ENCODE measurements at places on chromosomes 13 and 19.

GRCh38 chr19:37932985-37933936 lies 26.3 kb downstream of the SIPA1L3 start:
- no peak for DNase-seq

DNA sequence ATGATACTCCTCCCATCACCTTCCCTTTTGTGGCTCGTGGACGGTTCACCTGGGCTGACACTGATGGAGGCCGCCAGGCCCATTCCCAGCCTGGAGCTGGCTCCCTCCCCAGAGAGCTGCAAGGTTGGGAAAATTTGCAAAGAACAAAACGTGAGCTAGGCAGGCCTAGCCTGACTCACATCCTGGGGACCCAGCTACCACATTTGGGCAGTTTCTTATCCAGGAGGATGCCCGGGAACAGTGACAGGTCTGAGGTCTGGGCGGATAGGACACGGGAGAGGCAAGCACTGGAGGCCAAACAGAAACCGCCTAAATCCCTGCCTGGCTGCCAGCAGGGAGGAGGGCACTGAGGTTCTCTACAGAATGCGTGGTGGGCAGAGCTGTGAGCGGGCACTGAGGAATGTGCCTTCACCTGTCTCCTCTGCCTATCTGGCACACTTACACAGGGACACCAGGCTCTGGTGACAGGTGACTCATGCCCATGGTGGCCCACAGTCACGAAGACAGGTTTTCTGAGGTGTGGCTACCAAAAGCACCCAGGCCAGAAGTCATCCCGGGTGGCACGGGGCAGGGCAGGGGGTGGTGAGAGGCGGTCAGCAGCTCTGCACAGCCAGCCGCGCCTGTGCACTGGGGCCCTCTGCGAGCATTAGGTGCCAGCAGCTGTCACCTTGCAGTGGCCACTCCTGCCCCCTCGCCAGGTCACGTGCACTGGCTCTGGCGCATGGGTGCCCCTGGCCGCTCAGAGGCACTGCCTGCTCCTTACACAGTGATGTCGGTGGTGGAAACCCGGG lies 23.2 kb downstream of the SH3GL1 start:
- DNase-seq = no peak

- DNase-seq = no peak
Observed at GRCh38 chr19:14554382-14554812, 17.5 kb downstream of the NDUFB7 start.

DNA sequence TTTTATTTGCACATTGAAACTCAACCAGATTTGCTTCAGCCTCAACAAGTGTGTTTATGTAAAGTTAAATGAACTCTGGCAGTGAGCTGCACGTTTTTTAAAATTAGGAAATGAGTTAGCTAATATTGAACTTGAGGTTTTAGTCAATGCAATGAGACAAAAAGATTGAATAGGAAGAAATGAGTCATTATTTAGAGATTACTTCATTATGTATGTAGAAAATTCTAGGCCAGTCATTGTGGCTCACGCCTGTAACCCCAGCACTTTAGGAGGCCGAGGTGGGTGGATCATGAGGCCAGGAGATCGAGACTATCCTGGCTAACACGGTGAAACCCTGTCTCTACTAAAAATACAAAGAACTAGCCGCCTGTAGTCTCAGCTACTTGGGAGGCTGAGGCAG lies 22.8 kb upstream of the CD70 start:
- DNase-seq = no peak

- DNase-seq = no peak
Observed at GRCh38 chr13:50243931-50244330, 228.7 kb downstream of the KCNRG start.

- no peak for DNase-seq
Observed at GRCh38 chr13:28336193-28336657, 158.7 kb downstream of the FLT1 start.

DNA sequence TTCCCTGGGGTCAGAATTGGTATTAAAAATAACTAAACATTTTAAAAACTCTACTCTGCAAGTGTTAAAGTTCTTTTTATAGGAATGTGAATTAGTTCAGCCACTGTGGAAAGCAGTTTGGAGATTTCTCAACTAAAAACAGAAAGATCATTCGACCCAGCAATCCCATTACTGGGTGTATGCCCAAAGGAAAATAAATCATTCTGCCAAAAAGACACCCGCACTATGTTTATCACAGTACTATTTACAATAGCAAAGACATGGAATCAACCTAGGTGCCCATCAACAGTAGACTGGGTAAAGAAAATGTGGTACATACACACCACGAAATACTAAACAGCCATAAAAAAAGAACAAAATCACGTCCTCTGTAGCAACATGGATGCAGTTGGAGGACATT lies 657 bp upstream of the THSD1 start:
- no peak for DNase-seq

GRCh38 chr13:112696869-112697465 lies 7.1 kb downstream of the ATP11A start:
- no peak for DNase-seq

DNA sequence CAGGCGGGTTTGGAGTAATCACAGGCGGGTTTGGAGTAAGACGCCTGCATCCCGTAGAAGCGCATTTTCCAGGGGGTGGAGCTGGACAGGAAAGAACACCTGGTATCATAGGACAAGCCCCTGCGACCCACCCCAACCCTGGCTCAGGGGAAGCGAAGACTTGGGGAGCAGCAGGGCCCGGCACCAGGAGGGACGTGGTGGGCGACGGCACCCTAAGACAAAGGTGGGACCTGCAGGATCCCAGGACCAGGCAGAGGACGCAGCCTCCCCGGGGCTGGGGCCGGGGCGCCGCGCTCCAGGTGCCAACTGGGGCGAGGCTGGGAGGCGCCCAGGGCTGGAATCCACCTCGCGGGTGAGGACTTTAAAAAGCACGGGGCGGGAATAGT lies 520 bp downstream of the ZNF600 start:
- no peak for DNase-seq

DNA sequence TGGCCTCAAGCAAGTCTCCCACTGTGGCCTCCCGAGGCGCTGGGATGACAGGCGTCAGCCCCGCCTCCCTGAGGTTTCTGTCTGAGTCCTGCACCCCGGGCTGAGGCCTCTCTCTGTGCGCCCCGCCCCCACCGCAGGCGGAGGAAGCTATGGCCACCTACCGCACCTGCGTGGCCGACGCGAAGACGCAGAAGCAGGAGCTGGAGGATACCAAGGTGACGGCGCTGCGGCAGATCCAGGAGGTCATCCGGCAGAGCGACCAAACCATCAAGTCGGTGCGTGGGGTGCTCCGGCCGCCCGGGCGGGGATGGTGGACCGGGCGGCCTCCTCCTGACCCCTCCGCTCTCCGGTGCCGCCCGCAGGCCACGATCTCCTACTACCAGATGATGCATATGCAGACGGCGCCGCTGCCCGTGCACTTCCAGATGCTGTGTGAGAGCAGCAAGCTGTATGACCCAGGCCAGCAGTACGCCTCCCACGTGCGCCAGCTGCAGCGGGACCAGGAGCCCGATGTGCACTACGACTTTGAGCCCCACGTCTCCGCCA lies 12.7 kb downstream of the ARHGAP45 start:
- DNase-seq = no peak

- peak; percentile 98 for DNase-seq
Observed at GRCh38 chr19:11694533-11695439, 44.0 kb downstream of the ZNF823 start.

DNA sequence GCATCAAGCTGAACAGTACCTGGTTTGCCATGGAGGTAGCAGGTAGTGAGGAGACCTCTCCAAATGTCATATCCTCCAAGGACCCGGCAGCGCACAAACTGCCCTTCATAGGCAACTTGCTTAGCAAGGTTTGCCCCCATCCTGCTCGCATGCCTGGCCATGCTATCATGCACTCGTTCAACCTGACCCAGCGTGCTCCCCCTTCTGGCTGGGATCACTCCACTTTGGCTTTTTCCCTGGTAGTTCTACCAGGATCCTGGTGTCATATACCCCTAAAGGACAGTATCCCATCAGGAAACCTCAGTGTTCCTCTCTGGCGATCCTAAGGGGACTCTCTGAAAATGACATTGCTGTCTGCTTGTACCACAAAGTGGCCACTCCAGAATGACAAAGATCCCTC lies 38.6 kb upstream of the ZNF30 start:
- no peak for DNase-seq

GRCh38 chr19:57850553-57851017 lies 926 bp downstream of the ZNF587 start:
- peak; percentile 31 for DNase-seq

GRCh38 chr19:54297759-54298305 lies 15.1 kb downstream of the LILRA5 start:
- DNase-seq = no peak

DNA sequence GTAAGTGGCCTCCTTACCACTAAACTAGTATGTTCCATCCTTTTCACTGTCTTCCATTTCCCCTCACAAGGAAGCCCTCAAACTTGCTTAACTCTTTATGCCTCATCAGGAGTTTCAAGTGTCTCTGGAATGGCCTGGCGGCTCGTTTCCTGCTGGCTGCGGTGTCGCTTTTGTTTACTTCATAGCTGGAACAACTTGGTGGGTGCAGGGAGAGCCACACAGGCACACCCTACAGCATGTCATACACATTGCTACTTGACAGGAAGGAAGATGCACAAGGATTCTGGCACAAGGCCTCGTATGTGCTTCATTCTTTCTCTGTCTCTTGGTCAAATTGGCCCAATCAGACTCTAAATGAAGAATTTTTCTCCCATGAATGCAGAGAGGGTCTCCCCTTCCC lies 488.3 kb downstream of the FOXO1 start:
- no peak for DNase-seq

- DNase-seq = no peak
Observed at GRCh38 chr13:72932250-72932649, 126.6 kb upstream of the KLF5 start.

- no peak for DNase-seq
Observed at GRCh38 chr13:74794147-74794546, 659.9 kb upstream of the KLF12 start.

- peak; percentile 20 for DNase-seq
Observed at GRCh38 chr13:89695343-89696257, 1651.9 kb upstream of the MIR17HG start.

GRCh38 chr19:37953918-37954303 lies 46.9 kb downstream of the SIPA1L3 start:
- DNase-seq = no peak

DNA sequence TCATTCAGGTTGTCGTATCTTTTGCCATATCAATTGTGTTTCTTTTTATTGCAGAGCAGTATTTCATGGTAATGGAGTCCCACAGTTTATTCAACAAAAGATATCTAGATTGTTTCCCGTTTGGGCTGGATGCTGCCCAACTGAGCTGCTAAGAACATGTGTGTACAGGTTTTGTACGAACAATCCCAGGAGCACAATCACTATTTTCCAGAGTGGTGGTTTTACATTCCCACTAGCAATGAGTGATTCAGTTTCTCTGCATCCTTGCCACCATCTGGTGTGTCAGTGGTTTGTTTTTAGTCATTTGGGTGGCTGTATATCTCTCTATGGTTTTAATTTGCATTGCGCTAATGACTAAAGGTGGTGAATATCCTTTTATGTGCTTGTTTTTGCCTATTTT lies 52.7 kb upstream of the ZDHHC20 start:
- DNase-seq = no peak

- no peak for DNase-seq
Observed at GRCh38 chr13:114299604-114300305, 14.5 kb upstream of the CHAMP1 start.

GRCh38 chr13:90640976-90641375 lies 706.5 kb upstream of the MIR17HG start:
- no peak for DNase-seq

- DNase-seq = no peak
Observed at GRCh38 chr19:38815059-38816001, 2.6 kb upstream of the LGALS4 start.

DNA sequence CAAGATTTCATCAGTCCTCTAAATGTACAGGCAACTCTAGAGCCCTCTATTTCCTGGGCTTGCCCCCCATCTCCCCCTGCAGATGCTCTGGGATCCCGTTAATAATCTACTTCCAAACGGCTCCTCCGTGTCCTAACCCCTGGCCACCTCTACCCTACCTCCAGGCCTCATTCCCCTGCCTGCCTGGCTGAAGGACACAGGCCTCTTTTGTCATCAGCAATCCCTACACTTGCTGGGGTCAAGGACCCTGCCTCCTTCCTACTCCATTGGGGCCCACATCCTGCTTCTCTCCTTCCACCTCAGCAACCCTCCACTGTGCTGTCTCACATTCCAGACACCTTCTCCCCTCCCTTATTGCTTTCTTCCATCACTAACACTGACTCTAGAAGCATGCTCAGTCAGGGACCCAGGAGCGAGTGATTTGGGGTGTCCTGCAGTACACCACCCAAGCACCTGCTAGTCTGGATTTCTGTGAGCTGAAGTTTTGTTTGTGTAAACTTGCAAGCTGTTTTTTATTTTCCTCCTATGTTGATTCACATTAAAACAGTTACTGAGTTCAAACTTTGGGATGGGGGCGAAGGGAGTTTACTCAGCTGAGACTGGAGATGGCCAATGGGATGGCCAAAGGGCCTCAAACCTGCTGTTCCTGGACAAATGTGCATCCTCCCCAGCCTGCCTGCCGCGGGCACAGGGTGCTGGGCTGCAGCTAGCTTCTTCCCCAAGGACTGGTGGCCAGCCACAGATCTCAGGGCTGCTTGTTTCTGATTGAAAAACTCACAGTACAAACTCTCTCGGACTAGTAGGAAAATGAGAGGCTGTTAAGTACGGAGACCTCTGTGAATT lies 314.7 kb downstream of the FOXO1 start:
- no peak for DNase-seq

DNA sequence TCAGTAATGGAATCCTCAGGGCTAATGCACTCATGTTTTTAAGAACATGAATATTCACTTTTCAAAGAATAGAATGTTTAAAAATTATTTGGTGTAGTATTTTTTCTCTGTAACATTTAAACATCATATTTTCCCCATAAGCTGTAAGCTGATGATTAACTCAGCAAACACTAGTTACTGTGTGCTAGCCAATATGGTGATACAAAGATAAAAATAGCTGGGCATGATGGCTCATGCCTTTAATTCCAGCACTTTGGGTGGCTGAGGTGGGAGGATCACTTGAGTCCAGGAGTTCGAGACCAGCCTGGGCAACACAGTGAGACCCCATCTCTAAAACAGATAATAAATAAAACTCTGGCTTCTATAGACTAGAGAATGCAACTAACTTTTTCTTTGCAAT lies 13.2 kb downstream of the RNF17 start:
- no peak for DNase-seq

- DNase-seq = no peak
Observed at GRCh38 chr19:13762635-13763235, 1.6 kb upstream of the MRI1 start.

- DNase-seq = no peak
Observed at GRCh38 chr19:5718037-5718578, 1.8 kb downstream of the LONP1 start.

DNA sequence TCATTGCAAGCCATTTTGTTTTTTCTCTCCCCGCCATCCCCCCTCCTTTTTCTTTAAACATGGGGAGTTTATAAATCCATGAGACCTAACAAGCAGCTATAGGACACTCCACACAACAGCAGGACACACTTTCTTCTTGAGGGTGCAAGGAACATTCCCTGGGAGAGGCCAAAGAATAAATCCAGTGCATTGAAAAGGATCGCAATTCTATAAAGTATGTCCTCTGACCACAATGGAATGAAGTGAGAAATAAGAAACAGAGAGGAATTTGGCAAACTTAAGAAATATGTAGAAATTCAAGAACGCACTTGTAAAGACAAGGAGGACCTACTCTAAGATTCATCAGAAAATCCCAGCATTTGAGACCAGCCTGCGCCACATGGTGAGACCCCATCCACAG lies 11.9 kb downstream of the KLF2 start:
- no peak for DNase-seq
